Panc1 (cell line): ENCODE measurements at places on chromosomes 3 and 15.

DNA sequence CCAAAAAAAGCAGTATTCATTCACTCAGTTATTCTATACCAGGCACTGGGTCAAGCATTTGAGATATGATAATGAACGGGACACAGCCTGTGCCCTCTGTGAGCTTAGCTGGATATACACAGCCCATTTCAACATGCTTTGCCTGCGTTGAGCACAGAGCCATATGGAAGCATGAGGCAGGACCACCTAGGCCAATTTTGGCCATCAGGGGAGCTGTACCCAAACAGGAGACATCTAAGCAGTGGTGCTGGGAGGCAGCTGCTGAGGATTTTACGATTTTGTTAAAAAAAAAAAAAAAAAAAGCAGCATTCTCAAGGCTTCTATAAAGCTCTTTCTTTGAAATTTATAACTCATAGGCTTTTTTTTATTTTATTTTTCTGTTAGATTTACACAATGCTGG, 87.2 kb upstream of the SLC2A2 start:
- DNase-seq: no peak

GRCh38 chr3:194298331-194299227, 52.5 kb downstream of the CPN2 start:
- no peak for DNase-seq

DNA sequence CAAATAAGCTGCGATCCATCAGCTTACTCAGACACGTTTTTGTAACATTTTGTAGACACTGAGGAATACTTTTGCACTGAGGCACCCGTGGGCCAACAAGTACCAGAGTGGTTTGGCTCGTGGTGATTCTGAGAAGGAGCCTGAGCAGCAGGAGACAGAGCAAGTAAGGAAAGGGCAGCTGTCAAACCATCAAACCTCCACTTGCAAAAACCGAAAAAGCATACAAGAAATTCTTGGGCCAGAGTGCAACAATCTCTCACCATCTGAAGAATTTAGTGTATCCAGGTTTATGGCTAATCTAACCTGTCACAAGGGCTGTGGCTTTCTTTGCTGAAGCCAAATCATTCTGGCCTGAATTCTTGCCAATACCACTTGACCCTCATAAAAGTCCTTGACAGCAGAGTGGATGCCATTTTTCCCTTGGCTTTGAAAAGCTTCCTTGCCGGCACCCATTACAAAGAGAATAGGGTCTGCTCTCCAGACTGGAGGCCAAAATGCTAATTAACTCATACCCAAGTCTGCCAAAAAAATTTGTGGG, 56.7 kb downstream of the MYO1E start:
- no peak for DNase-seq

DNA sequence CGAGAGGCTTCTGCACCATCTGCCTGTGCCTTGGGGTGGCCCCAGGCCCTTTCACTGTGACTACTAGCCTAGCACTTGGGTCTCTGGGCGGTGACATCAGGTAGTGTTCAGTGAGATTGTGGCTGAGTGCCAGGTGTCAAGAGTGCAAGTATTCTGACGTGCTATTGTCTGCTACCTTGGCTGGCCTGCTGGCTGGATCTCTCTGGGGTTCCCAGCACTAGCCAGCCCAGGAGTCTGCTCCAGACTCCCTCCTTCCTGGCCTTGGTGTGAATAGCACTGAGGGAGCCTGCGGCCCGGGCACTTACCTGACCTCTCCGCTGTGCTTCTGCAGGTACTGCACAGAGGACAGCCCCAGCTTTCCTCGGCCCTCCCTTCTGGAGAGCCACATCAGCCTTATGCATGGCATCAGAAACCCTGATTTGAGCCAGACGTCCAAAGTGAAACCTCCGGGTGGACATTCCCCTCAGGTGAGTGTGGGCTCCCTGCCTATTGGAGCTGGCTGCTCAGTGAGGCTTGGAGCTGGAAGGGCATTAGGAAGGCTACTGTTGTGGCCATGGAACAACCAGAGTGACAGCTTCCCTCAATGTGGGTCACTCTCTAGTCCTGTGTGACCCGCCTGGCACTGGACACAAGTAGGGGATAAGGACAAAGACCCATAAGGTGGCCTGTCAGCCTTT, 17.5 kb upstream of the ALPK3 start:
- no peak for DNase-seq

- no peak for DNase-seq
Observed at GRCh38 chr15:23828786-23829185, 141.7 kb upstream of the NDN start.

- DNase-seq: no peak
Observed at GRCh38 chr3:25820816-25821486, 31.1 kb downstream of the OXSM start.

GRCh38 chr3:18127859-18128681, 297.1 kb downstream of the SATB1 start:
- no peak for DNase-seq

GRCh38 chr3:100260685-100261484, at the start of gene TBC1D23:
Gene TBC1D23 (plus strand): TSS chr3:100260992. CDS start chr3:100261019, 27 bp downstream.
- peak; percentile 98 for DNase-seq

- no peak for DNase-seq
Observed at GRCh38 chr3:190337301-190337700, 15.1 kb upstream of the CLDN1 start.

- DNase-seq: no peak
Observed at GRCh38 chr3:17985658-17986347, 243.4 kb upstream of the TBC1D5 start.

DNA sequence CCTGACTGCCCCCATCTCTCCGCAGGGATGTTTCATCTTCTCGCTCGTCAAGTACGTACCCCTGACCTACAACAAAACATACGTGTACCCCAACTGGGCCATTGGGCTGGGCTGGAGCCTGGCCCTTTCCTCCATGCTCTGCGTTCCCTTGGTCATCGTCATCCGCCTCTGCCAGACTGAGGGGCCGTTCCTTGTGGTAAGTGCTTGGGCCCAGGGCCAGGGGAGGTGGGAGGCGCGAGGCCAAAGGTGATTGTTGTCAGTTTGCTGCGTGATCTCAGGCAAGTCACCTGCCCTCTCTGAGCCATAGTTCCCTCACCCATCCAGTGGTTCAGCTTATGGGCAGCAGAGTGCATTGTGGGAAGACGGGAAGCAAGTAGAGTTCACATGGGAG, 58.5 kb downstream of the GRIP2 start:
- DNase-seq: no peak

DNA sequence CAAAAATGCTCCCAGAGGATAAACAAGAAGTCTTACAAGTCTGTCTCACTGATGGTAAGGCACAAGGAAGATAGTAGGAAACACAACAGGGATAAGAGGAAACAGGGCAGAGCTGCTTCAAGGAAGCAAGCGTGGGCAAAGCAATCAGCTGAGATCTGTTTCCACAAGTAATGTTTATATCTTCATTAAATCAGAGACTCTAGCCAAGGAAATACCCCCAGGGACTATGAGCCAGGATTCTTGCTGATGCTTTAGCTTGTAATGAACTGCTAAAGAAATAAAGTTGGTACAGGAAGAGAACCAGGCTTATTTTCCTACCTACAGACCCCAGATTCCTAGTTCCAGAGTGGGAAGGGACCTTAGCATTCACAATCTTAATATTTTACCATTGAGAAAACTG, 112.7 kb upstream of the C3orf80 start:
- DNase-seq: no peak

DNA sequence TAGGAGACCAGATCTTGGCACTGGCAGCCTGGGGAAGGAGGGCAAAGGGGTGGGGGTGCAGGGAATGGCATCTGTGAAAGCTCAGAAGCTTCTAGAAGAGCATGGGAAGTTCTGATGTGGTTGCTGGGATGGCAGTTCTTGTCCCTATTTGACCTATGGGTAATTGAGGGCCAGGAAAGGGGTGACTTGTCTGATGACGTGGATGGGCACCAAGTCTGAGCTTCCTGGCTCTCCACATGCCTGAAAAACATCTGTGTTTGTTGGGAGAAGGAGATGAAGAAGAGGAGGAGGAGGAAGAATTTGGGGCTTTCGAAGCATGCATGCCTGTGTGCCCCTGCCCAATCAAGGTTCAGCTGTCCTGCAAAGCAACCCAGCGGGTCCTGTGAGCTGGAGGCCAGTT, 158.8 kb downstream of the SMAD6 start:
- DNase-seq: no peak

- no peak for DNase-seq
Observed at GRCh38 chr3:140545197-140545596, 132.7 kb upstream of the TRIM42 start.

- DNase-seq: no peak
Observed at GRCh38 chr3:117479095-117479494, 769.5 kb downstream of the TUSC7 start.

GRCh38 chr3:194043516-194043915, 92.4 kb upstream of the HES1 start:
- no peak for DNase-seq

DNA sequence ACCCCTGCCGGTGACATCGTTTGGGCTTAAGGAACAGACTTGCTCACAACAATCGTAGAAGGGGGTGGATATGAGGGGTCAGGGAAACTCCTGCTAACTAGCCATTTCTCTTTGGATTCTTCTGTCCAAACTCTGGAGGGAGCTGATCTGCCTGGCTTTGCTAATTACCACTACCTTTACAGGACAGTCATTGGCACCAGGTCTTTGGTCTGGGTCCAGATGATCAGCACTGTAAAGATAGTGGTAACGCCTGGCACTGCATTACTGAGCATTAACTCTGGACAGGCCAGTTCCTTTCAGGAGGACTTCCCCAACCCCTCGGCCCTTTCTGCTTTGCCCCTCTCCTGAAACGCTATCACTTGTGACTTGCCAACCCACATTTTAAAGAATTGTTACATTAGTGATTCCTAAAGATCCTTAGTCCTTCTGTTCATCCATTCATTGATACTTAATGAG, 788 bp downstream of the UQCC5 start:
- no peak for DNase-seq

DNA sequence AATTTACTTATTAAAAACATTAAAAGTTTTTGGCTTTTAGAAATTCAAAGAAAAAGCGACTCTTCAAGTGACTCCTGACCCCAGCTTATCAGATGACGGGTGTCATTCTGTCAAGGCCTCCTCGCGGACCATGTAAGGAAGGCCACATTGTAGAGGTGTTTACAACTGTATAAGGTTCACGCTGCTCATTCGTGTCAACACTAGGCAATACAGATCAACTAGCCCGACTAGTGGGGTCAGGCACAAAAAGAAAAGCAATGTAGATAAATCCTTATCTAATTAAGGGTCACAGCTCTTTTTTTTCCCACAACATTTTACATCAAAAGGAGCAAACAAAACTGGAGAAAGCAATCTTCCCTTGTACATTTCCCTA, 207.5 kb upstream of the NR2F2 start:
- no peak for DNase-seq

DNA sequence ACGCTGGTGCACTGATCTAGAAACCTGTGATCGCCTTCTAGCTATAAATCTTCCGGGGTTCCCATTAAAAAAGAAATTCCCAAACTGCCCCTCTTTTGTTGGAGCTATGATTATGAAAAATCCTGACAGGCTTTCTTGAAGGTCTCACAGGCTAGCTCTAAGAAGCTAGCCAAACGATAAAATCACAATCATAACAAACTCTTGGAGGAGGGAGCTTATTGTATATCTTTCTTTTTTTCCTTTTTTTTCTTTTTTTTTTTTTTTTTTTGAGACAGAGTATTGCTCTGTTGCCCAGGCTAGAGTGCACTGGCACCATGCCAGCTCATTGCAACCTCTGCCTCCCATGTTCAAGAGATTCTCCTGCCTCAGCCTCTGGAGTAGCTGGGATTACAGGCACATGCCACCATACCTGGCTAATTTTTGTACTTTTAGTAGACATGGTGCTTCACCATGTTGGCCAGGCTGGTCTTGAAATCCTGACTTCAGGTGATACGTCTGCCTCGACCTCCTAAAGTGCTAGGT, 72.0 kb downstream of the MYO1E start:
- DNase-seq: no peak

GRCh38 chr3:58013973-58014649, 5.9 kb downstream of the FLNB start:
- no peak for DNase-seq

DNA sequence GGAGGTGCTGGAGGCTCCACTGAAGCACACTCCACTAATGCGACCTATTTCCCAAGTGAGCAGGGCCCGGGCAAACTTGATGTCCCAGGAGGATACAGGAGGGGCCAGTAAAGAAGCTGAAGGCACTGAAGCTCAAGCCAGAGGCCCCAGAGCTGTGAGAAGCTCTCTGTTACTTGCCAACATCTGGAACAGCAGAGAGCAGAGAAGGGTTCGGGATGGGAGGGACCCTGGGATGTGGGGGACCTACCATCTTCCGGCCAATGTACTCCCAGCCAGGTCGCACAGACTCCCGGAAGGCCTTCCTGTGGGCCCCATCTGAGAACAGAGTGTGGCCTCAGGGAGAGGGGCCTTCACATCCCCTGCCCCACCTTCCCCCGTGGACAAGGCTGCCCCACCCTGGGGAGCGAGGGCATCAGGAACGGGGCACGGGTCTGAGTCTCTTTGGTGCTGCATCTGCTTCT, 3.1 kb downstream of the HHATL start:
- no peak for DNase-seq

DNA sequence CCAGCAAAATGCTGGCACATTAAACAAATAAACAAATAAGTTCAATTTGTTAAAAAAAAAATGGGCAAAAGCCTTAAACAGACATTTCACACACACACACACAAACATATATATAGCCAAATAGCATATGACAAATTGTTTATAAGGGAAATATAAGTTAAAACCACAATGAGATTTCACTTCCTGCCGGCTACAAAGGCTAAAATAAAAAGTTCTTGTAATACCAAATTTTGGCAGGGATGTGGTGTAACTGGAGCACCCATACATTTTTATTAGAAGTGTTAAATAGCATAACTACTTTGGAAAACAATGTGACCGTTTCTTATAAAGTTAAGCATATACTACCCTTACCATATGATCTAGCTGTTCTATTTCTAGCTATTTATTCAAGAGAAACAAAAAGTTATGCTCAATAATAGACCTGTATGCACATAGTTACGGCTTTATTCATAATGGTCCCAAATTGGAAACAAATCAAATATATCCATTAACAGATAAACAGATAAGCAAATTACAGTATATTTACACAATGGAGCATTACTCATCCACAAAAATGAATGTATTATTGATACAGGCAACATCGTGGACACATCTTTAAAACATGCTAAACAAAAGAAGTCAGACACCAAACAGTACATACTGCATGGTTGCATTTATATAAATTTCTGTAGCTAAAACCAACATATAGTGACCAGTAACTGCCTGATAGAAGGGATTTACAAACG, 93.9 kb downstream of the EOMES start:
- DNase-seq: no peak

DNA sequence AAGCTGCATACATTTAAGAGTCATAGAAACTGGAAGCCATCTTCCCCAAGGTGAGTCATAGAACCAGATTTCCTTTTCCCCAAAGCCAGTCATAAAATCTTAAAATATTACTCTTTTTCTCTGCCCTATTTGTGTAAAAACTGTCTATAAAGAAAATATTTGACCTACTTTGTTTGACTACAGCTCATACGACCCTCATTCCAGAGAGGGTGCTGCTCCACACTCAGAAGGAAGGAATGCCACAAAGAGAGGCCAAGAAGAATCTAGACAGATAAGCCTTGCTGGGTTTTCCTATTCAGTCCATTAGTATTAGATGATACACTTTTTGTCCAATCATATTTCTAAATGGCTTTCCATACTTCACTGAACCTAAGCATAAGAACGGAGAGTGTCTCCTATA, 671.6 kb upstream of the SGO1 start:
- DNase-seq: no peak
